T-cell (primary cell): ENCODE measurements at places on chromosomes 12 and 14. TPM values are rescaled to one million over a fixed set of nuclear protein-coding genes. Genes with fewer than 3 reads are reported as not detected.

The RTL1 gene
- total RNA-seq, result not detected

DNA sequence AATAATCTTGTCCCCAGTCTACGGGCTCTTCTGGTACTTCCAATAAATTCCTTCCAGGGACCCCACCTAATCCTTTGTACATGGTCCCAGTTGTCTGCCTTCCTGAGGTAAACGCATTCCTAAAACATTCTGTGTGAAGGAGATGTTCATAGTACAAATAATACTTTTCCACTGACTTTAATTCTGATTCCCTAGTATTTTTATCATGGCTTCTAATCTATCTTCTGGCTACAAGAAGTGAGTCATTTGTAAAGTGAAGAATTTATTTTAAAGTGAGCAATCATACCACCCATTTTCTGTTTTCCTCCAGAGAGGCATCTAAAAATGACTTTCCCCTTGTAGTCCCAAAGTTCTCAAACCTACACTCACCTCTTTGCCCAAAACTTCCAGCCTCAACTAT, 65.9 kb upstream of the NUDT4 start:
- H3K36me3 ChIP-seq, result no peaks in the 10 kb centered on the region
- H3K27ac ChIP-seq, result no peak overlapping the region
- H3K4me3 ChIP-seq, result no peak overlapping the region
- H3K27me3 ChIP-seq, result no peaks in the 10 kb centered on the region
- DNase-seq, result no peak

The SMCO2 gene
- not detected for total RNA-seq

DNA sequence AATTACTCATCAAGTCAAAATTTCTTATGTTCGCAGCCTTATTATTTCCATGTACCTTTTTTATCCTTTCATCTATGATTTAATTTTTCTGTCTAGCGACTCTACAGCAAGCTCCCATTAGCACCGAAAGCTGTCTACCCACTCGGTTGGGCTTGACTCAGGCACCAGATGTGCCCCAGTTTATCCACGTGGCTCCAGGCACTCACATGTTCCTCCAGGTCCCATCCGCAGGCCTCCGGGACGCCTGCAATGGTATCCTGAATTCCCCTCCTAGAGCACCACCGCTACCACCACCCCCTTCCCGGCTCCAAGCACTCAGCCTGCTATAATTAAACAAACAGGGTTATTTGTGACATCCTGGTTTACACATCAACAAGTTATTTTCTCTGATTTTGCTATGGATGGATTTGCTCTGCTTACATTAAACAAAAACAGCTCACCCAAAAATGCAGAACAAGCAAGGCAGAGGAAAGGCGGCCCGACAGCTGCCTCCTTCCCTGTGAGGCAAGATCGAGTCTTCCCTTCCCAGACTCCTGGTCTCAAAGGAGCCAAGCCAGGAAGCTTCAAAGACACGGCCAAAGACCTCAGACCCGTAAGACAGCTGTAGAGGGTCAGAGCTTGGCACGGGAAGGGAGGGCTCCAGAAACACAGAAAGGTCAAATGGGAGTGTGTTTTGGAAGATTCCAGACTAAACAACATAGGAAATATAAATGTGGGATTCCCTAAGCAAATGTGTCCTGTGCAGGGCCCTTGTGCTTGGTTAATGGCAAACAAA, 253.8 kb downstream of the TTC8 start:
- H3K4me1 ChIP-seq, result no peaks in the 10 kb centered on the region
- no peak overlapping the region for H3K4me3 ChIP-seq
- H3K36me3 ChIP-seq, result no peaks in the 10 kb centered on the region
- no peaks in the 10 kb centered on the region for H3K27me3 ChIP-seq

DNA sequence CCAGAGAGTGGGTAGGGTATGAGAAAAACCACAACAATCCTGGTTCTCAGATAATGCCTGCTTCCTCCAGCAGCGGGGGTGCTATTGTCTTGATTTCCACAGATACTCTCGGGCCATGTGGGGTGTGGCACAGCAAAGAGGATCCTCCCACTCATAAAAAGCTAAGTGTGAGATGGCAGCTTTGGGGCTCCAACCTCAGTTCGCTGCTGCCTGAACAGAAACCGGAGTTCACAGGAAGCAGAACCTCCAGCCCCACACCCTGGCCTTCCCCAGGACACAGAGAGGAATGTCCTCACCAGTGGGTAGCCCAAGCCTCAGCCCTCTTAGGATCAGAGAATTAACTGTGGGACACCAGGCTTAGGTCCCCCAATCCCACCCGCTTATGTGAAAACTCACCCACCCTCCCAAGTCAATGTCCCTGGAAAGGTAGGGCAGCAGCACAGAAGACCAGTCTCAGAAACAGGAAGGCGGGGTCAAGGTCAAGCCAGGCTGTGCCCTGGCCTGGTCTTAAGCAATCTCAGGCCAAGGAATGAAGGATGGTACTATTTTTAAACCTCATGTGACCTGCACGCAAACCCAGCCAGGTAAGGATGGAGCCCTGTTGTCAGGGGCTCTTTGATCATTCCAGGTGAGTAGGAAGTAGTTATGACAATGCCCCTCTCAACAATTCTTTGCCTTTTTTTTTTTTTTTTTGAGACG, 9.0 kb downstream of the KCTD10 start:
- H3K36me3 ChIP-seq, result peaks cover 15% of the 10 kb centered on the region
- H3K4me1 ChIP-seq, result peaks cover 20% of the 10 kb centered on the region
- H3K27ac ChIP-seq, result no peak overlapping the region
- H3K4me3 ChIP-seq, result no peak overlapping the region
- no peak for DNase-seq

DNA sequence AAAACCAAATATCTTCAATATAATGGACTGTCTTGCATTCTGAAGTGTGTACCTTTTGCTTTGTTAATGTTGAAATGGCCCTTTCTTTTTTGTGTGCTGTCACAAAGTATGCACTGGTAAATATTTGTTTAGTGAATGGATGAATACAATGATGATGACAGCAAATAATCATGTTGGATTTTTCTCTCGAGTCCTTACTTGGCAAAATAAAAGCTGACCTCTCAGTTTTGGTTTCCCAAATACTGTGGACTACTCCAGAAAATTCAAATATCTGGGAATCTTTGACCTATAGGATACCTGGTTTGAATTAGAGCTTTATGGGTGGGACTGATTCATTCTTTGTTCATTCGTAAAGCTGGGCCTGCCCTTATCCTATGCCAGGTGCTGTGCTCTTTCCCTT, 5.5 kb downstream of the UBE3B start:
- no peaks in the 10 kb centered on the region for H3K27me3 ChIP-seq
- H3K36me3 ChIP-seq, result peaks cover 47% of the 10 kb centered on the region
- DNase-seq, result no peak
- H3K27ac ChIP-seq, result no peak overlapping the region
